Frontal cortex (tissue), 4 donors: ENCODE measurements at places on chromosomes 7 and 10. TPM values are rescaled to one million over a fixed set of nuclear protein-coding genes. Genes with fewer than 3 reads are reported as not detected.

- DNase-seq = no peak
Measured at GRCh38 chr10:126049759-126050700, 153.7 kb downstream of the FANK1 start.

DNA sequence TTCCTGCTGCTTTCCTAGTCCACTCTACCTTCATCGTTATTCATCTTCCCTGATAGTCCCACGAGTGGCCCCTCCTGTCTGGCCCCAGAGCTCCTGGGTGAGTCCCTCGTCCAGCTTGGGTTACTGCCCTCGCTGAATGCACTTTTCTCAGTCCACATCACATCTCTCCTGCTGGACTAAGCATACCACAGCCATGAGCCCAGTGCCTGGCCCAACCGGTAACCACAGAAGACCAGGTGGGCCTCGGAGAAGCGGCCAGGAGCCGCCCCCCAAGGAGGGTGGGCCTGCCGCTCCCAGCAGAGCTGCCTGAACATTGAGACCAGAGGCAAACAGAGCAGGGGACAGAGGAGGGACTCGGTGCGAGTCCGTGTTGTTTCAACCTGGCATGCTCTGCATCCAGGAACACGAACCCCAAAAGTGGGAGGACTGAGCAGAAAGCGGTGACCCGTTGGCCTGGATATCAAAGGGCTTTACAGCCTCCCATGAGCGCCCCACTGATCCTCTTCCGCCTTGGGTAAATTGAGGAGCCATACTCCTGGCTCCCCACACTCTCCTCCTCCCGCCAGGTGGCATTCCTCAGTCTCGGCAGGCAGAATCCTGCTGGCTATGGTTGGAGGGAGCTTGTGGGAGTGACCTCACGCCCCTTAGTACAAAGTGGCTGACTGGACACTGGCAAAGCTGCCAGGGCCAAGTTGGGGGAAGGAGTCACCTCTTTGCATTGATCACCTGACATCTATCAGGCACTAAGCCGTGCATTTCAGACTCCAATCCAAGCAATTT is 13.3 kb downstream of the TMEM72 start:
- DNase-seq = no peak

- no peak for DNase-seq
Measured at GRCh38 chr10:59311025-59311424, 51.3 kb downstream of the FAM13C start.

DNA sequence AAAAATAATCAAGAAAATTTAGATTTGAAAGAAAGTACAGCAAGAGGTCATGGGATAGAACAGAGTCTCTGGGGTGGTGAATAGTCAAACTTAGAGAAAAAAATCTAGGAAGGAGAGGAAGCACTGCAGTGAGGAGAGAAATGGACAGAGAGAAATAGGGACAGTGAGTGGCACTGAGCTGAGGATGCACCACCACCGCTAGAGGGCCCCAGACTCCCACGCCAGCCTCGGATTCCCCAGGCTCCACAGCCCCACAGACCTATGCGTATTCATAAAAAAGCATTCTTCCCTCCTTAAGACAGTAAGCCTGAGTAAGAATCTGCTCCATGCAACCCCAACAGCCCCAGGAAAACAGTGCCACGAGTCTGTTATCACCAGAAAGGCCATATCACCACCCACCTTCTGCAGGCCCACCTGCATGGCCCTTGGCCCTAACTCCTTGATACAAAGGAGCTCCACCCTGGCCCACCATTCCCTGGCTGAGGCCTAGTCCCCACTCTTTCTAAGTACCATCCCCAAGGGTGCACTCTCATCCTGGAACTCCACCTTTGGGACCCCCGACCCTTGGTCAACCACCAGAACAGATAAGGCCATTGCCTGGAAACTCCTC is 91.0 kb downstream of the ALOX5 start:
- no peak for DNase-seq

DNA sequence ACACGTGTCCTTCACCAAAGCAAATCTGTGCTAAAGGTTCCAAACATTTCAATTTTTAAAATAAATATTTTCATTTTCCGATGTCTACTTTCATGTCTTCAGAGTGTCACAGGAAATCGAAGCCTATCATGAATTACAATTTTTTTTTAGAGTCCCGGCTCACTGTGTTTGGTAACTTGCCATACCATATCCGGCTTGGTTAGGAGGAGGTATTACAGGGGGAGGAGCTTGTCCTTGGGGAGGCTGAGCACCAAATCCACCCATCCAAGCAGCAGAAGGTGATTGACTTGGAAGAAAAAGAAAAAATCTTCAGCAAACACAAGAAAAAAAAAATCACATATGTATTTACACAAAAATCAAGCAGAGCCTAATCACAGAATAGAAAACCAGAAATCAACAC is 21.3 kb downstream of the TIAL1 start:
- DNase-seq = no peak

DNA sequence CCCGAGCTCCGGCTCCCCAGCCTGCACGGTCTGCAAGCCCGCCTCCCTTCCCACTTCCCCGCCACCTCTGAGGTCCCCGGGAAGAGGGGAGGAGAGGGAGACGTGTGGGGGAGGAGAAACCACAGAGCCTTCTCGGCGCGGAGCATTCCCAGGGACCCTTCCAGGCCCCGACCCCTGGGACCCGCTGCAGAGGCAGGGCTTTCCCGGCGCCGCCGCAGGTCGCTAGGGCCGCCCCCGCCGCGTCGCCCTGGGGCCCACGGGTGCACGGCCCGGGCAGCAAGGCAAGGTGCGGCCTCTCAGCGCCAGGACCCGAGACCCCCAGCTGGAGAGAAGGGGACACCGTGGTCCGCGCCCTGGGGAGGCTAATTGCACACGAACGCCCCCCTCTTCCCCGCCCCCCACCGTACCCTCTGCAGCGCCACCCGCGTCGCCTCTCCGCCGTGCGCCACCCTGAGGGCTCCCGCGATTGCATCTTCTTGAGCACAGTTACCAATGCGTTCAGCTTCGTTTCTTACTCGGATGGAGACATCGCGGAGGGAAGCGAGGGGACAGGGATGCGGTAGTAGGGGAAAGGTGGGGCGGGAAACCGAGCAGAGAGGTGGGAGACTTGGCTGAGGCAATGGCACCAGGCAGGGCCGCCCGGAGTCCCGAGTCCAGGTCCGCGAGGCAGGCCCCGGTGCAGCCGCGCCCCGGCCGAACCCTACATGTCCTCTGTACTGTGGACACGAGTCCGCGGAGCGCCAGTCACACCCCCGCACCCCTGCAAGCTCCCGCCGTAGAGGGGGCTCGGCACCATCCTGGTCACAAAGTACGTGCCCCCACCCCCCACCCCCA is 28.9 kb downstream of the SKIDA1 start:
- peak; percentile 70 for DNase-seq

- no peak for DNase-seq
Measured at GRCh38 chr10:15331461-15331860, 39.6 kb downstream of the FAM171A1 start.

DNA sequence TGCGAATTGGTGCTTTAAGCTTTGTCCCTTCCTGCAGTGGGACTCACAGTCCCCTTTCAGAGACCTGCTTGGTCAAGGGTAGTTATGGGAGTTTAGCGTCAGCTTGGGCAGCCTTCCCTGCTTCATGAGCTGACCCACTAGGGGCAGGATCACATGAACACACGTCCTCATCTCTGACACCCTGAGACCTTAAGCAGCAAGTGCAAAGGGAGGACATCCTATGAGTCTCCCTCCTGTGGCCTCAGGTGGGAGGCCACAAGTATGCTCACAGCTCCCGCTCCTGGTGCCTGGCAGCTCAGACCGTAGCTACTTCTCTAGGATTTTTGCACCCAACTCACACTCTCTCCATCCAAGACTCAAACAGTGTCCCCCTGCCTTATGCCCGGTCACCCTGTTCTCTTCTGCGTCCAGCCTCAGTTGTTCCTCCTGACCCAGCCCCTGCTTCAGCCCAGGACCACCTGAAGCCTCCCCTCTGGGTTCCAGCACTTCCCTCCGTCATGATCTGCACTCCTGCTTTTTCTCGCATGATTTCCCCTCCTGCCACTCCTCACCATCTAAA is 136.6 kb upstream of the FAM20C start:
- no peak for DNase-seq

- DNase-seq = no peak
Measured at GRCh38 chr7:72706521-72706920, 121.5 kb downstream of the TYW1B start.

GRCh38 chr10:32105782-32106382 is 49.7 kb upstream of the KIF5B start:
- DNase-seq = no peak

GRCh38 chr7:128084896-128085608 is 53.8 kb upstream of the LRRC4 start:
- no peak for DNase-seq

DNA sequence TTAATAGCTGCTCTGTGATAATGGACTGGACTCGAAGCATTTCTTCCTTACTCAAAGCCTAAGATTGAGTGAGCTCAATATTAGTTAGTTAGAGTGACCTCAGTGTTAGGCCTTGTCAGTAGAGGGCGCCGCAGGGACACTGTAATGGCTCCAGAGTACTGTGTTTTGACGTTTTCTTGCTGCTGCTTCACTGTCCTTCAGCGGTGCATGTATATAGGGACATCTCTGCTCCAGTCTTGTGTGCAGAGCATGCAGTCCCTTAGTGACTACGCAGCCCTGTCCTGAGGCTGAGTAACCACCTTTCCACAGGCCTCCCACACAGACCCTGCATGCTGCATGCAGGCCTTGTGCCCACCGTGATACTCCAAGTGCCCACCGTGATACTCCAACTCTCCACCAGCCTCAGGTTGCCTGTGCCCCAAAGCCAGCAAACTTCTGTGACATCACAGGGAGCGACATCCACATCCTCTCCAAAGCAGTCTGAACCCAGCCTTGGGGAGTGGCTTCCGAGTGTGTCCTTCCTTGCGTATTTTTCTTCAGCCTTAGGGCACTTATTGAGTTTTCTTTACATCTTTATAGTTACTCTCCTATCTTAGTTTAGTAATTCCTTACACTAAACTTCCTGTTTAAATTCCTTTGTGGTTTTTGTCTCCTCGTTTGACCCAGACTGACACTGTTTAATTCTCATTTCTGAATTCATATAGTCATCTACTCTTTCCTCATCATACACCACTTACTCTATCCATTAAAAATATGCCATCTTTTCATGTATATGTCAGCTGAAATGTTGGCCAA is 118.2 kb downstream of the JAZF1 start:
- DNase-seq = peak; percentile 16

DNA sequence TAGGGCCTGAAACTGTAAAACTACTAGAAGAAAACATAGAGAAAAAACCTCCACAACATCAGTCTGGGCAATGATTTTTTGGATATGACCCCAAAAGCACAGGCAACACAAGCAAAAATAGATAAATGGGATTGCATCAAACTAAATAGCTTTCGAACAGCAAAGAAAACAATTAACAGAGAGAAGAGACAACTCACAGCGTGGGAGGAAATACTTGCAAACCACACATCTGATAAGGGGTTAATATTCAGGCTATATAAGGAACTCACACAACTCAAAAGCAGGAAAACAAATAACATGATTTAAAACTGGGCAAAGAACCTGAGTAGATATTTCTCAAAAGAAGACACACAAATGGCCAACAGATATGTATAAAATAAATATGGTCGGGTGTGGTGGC is 7.7 kb upstream of the GSTK1 start:
- DNase-seq = no peak

DNA sequence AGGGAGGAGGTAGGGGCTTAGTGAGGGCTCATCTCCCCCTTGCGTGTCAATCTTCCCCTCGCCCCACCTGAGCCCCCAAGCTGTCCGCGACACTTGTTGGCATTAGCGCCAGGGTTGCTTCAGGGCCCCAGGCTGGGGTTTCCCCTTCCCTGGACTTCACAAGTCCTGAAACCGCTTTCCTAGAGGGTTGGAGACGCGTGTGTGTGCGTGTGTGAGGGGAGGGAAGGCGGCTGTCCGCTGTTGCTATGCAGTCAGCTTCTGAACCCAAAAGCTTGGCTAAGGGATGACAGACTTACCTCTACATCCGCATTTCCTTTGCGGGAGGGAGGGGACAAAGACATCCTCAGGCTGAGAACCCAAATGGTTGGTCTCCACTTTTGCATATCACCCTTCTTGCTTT is 803 bp downstream of the GOLGA7B start:
- DNase-seq = peak; percentile 43

- DNase-seq = no peak
Measured at GRCh38 chr7:100901921-100902332, 6.2 kb upstream of the ACHE start.

- no peak for DNase-seq
Measured at GRCh38 chr10:116215651-116216050, 57.4 kb downstream of the GFRA1 start.

- DNase-seq = no peak
Measured at GRCh38 chr10:32940321-32941301, 17.4 kb downstream of the ITGB1 start.

GRCh38 chr10:77844177-77844576 is 82.4 kb downstream of the DLG5 start:
- no peak for DNase-seq

DNA sequence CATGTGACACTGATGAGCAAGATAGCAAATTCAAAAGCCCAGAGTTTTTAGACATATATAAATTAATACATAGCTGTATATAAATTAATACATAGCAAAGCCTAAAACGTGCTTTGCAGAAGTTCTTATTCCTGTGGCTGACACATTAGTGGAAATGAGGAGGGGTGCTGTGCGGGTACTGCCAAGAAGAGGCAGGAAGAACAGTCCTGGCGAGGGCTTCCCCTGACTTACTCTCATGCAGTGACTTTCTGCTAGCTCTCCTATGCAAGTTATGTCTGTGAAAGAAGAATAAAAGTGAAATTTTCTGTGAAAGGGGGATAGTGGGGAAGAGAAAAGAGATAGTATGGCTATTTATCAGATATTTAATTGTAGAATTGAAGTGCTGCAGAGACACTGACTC is 27.6 kb downstream of the TWIST1 start:
- no peak for DNase-seq

DNA sequence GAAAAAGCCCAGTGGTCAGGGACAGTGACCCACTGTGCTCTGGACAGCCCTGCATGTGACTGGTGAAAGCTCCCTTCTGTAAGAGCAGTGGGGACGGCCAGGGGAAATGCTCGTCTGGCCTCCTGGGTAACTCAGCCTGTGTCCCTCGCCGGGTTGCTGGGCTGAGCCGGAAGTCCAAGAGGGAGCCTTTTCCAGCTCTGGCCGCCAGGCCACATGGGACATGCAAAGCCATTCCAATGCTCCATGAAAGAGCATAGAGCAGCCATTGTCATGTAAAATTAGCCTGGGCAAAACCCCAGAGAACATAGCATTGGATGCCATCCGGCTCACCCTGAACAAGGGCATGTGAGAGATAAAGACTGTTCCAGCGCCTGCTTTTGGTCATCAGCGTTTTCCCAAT is 64.9 kb upstream of the ADRB1 start:
- DNase-seq = peak; percentile 28

- no peak for DNase-seq
Measured at GRCh38 chr10:75014516-75015230, 96.8 kb upstream of the SAMD8 start.

The ZNF503 gene
- 1.6 TPM for total RNA-seq

The NSUN5 gene
- 15.9 TPM for total RNA-seq

The LRRN3 gene
- total RNA-seq = 153 TPM

The GJC3 gene
- total RNA-seq = 0.41 TPM

The CRCP gene
- 62.4 TPM for total RNA-seq

The MRM2 gene
- total RNA-seq = 15.9 TPM

The CEP55 gene
- 2.4 TPM for total RNA-seq

The SPDYE1 gene
- total RNA-seq = not detected

The NEUROG3 gene
- total RNA-seq = not detected

The SMURF1 gene
- total RNA-seq = 23.2 TPM

The ACTR3C gene
- total RNA-seq = 5.3 TPM

The SHH gene
- total RNA-seq = 1.6 TPM

The GRM8 gene
- 2.9 TPM for total RNA-seq

The PYROXD2 gene
- total RNA-seq = 2.4 TPM
